ENCODE measurements at places on chromosomes 3 and 15.

DNA sequence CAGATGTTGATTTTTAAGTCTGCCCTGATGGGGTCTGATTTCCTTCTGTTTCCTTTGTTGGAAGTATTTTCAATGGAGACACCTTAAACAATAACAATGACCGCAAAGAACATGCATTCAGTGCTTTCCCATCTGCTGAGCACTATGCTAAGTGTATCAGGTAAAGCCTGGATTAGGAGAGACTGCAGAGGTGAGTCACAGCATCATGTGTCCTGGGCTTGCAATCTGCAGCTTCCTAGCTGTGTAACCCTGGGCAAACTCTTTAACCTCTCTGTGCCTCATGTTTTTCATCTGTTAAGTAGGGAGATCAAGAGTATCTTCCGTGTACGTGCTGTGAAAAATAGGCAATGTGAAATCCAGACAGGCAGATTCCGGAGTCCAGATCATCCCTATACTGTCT, 13.3 kb upstream of the CHRNB4 start:
- DNase-seq = no peak

- DNase-seq = no peak
Observed at GRCh38 chr3:160114355-160114995, 110.7 kb upstream of the C3orf80 start.

- DNase-seq = no peak
Observed at GRCh38 chr3:127790882-127791183, 31.5 kb downstream of the MGLL start.

GRCh38 chr15:36007699-36008098, 461.7 kb upstream of the DPH6 start:
- DNase-seq = no peak

GRCh38 chr3:57796261-57796660, 40.2 kb downstream of the SLMAP start:
- DNase-seq = no peak

- no peak for DNase-seq
Observed at GRCh38 chr15:23877502-23878412, 190.7 kb upstream of the NDN start.

- no peak for DNase-seq
Observed at GRCh38 chr3:151611419-151611818, 122.3 kb upstream of the AADACL2 start.

GRCh38 chr3:56042326-56042951, 425.8 kb downstream of the ERC2 start:
- DNase-seq = no peak

DNA sequence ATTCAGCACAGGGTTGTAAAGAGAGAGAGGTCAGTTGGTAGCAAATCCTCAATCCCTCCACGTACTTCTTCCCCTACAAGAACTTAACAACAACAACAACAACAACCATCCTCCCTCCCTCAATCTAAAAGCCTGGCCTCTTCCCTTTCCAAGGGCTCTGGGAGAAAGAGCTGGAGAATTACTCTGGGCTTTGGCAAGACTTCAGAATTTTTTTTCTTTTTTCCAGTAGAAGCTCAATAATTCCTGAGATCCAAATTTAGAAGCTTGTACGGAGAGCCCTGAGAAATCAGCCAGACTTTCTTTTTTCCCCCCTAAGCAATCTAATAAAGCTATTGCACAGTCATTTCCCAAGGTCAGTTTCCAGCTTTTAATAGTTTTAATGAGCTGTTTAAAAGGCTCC, 95.8 kb upstream of the CACNA2D3 start:
- DNase-seq = no peak
